IMR-90 (cell line): ENCODE measurements at places on chromosomes 5 and 9. TPM values are rescaled to one million over a fixed set of nuclear protein-coding genes. Genes with fewer than 3 reads are reported as not detected.

Gene CARD9
- total RNA-seq: 0.36 and 1.1 TPM in 2 replicates

Gene ZNG1F
- 3.4 and 6.1 TPM in 2 replicates for total RNA-seq

Gene PCDHGB5
- total RNA-seq: 17.2 and 17.5 TPM in 2 replicates

Gene IL31RA
- total RNA-seq: 0.56 and 0.90 TPM in 2 replicates

Gene C5orf34
- 6.1 and 7.2 TPM in 2 replicates for total RNA-seq

Gene CCDC152
- total RNA-seq: 0.90 and 1.9 TPM in 2 replicates

Gene GRXCR2
- total RNA-seq: not detected in 2 replicates

Gene NAIP
- 1.3 and 1.7 TPM in 2 replicates for total RNA-seq

Gene PRDM9
- total RNA-seq: not detected in 2 replicates

Gene WWC1
- 9.1 and 10.3 TPM in 2 replicates for total RNA-seq

Gene KLHL9
- 46.4 and 68.6 TPM in 2 replicates for total RNA-seq

Gene PNPLA7
- total RNA-seq: under 0.01 TPM in 2 replicates

Gene PCDHGB3
- total RNA-seq: 5.9 and 6.7 TPM in 2 replicates

Gene NTNG2
- total RNA-seq: 0.28 and 0.54 TPM in 2 replicates

Gene S1PR3
- 28.7 and 31.1 TPM in 2 replicates for total RNA-seq

Gene HAND1
- not detected in 2 replicates for total RNA-seq

Gene FCN2
- not detected in 2 replicates for total RNA-seq

Gene BAAT
- total RNA-seq: under 0.01 TPM in 1 of 2 replicates, not detected in the other

Gene XRCC4
- 4.7 and 11.7 TPM in 2 replicates for total RNA-seq

Gene PRUNE2
- 1.4 and 1.6 TPM in 2 replicates for total RNA-seq

Gene BTNL3
- not detected in 2 replicates for total RNA-seq

Gene AK8
- total RNA-seq: under 0.01 TPM in 2 replicates

Gene LIFR
- 10.4 and 13.9 TPM in 2 replicates for total RNA-seq

Gene POU5F2
- total RNA-seq: 1.1 and 1.4 TPM in 2 replicates

Gene GARIN3
- not detected in 2 replicates for total RNA-seq

Gene GABRB2
- total RNA-seq: not detected in 2 replicates

Gene ZSWIM6
- 10.8 TPM in 2 replicates for total RNA-seq

Gene OR1J2
- total RNA-seq: not detected in 2 replicates

Gene PCDHA1
- total RNA-seq: under 0.01 TPM in 1 of 2 replicates, not detected in the other

Gene TLX3
- not detected in 2 replicates for total RNA-seq

Gene SLC27A4
- total RNA-seq: 9.2 and 9.7 TPM in 2 replicates

Gene CXCL14
- total RNA-seq: under 0.01 TPM in 1 of 2 replicates, not detected in the other

Gene PCDHB10
- under 0.01 and 0.18 TPM in 2 replicates for total RNA-seq

Gene ELAVL2
- total RNA-seq: 0.28 and 0.36 TPM in 2 replicates

Gene SLC4A9
- total RNA-seq: not detected in 2 replicates

Gene SH3PXD2B
- total RNA-seq: 7.8 and 8.2 TPM in 2 replicates

Gene MSH3
- total RNA-seq: 13.3 and 16.9 TPM in 2 replicates

Gene CBY3
- total RNA-seq: 0.18 TPM in 1 of 2 replicates, not detected in the other

Gene OTP
- total RNA-seq: not detected in 2 replicates

Gene SLC24A2
- not detected in 2 replicates for total RNA-seq

Gene TRIM41
- total RNA-seq: 5.9 and 6.9 TPM in 2 replicates

Gene EGFLAM
- total RNA-seq: 1.1 TPM in 2 replicates

Gene IFNA5
- not detected in 2 replicates for total RNA-seq

Gene PHF24
- total RNA-seq: not detected in 2 replicates

Gene FAM13B
- total RNA-seq: 15.1 and 21.9 TPM in 2 replicates

Gene ASS1
- total RNA-seq: 31.1 and 39.6 TPM in 2 replicates

Gene DOLK
- total RNA-seq: 26.4 and 30.8 TPM in 2 replicates

Gene EPB41L4A
- total RNA-seq: under 0.01 TPM in 2 replicates

Gene ADAMTS13
- total RNA-seq: under 0.01 and 0.18 TPM in 2 replicates

Gene TMOD1
- total RNA-seq: 0.18 and 0.28 TPM in 2 replicates

Gene MLANA
- total RNA-seq: not detected in 2 replicates

Gene PCDHB13
- 0.18 and 0.28 TPM in 2 replicates for total RNA-seq
